ENCODE measurements at places on chromosomes 16 and 17.

GRCh38 chr17:1742371-1743087, at the start of gene SERPINF2:
SERPINF2 (plus strand) TSS chr17:1742871; CDS start chr17:1744996, 2,125 bp downstream.
- H3K27ac ChIP-seq: no peak within 1 kb of the TSS
- no peaks in the 10 kb centered on the region for H3K4me1 ChIP-seq
- peaks cover 2% of the 10 kb centered on the region for H3K36me3 ChIP-seq
- H3K4me3 ChIP-seq: no peak within 1 kb of the TSS

DNA sequence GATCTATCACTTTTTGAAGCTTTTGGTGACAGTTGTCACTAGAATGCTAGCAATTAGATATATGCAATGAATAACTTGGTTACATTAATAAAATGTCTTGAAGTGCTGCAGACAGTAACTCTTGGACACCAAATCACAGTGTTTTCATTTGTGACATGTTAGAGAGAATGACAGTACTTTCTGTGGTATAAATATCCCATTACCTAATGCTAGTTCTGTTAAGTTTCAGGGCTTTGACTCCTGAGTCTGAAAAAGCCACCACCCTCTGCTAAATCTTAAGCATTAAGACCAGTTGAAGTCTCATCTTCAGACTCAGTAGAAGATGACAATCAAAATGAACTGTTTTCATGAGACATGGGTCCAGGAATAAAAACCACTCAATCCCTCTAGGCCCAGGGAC, 10.6 kb upstream of the CPHXL2 start:
- peaks cover 3% of the 10 kb centered on the region for H3K36me3 ChIP-seq
- no peak overlapping the region for H3K27ac ChIP-seq
- no peak for DNase-seq
- H3K4me1 ChIP-seq: no peaks in the 10 kb centered on the region

DNA sequence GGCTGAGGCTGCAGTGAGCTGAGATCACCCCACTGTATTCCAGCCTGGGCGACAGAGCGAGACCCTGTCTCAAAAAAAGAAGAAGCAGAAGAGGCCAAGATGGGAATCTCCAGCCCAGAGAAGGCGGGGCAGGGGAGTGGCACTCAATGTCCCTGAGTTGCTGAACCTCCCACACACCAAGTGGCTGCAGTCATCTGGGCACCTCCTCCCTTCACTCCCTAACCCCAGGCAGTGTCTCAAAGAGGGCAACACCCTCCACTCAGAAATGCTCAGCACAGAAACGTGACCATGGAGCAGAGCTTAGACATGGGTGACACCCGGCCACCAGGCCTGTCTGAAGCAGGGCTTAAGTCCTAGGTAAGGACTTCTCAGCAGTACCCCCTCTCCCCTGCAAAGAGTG, 36.3 kb upstream of the BCAR1 start:
- peaks cover 34% of the 10 kb centered on the region for H3K27me3 ChIP-seq
- peaks cover 26% of the 10 kb centered on the region for H3K36me3 ChIP-seq
- no peak overlapping the region for H3K4me3 ChIP-seq
- DNase-seq: no peak

DNA sequence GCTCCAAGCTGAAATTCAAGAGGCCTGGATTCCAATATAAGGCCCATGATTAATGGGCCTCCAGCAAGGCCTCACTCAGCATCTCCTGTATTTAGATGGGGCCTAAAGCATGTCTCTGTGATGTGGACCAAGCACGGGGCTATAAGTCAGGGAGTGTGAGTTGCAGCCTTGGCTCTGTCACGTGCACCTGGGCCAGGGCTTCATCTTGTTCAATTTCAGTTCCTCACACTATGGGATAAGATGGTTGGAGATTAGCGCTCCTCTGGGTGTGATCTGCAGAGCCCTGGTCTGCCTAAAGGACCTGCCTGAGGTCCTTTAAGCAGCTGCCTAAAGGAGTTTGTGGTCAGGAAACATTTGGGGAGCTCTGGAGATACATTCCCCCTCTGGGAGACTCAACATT, 25.2 kb downstream of the KLHL36 start:
- H3K4me1 ChIP-seq: peaks cover 9% of the 10 kb centered on the region
- no peak overlapping the region for H3K27ac ChIP-seq
- peaks cover 12% of the 10 kb centered on the region for H3K27me3 ChIP-seq

DNA sequence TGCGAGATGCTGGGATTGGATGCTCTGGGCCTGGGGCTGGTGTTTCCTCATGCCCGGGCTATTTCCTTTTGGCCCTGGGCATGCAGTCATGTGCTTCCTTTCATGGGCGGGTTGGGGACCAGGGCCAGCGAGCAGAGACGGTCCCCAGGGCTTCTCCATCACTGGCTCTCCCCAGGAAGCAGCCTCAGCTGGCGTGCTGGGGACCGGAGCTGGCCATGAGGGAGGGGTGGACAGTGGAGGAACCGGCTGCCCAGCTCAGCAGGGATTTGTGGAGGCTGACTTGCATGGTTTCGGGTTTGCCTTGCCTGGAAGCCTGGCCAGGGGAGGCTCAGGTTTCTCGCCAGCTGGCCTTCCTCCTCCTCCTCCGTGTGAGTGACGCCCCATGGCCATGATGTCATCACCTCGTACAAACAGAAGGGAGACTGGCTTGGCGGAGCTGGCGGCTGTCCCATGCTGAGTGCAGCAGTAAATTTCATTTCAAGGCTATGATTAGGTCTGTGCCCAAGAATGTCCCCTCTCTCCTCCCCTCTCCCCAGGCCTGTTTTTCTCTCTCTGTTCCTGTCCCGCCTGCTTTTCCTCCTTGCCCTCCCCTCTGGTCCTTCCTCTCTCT, 8.9 kb upstream of the TIMP2 start:
- H3K4me1 ChIP-seq: peaks cover 29% of the 10 kb centered on the region
- peaks cover under 1% of the 10 kb centered on the region for H3K27me3 ChIP-seq
- peak overlapping the region; percentile 76 for H3K27ac ChIP-seq
- no peaks in the 10 kb centered on the region for H3K36me3 ChIP-seq

DNA sequence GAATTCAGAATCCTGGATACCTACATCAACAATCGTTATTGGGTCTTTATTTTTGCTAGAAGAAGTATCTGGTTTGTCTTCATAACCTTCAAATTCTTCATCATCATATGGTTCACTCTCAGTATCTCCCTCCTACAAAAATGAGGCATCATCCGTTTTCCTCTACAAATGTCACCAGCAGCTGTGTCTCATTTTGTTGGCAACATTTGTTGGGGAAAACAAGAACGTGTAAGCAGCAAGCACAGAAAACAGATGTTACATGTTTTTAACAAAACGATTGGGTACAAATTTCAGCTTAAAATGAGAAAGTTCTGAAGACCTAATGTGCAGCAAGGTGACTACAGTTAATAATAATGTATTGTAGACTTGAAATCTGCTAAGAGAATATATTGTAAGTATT, 8.7 kb downstream of the CCDC47 start:
- no peaks in the 10 kb centered on the region for H3K27me3 ChIP-seq
- DNase-seq: no peak
- peaks cover 63% of the 10 kb centered on the region for H3K36me3 ChIP-seq
- H3K27ac ChIP-seq: no peak overlapping the region
- no peak overlapping the region for H3K4me3 ChIP-seq

DNA sequence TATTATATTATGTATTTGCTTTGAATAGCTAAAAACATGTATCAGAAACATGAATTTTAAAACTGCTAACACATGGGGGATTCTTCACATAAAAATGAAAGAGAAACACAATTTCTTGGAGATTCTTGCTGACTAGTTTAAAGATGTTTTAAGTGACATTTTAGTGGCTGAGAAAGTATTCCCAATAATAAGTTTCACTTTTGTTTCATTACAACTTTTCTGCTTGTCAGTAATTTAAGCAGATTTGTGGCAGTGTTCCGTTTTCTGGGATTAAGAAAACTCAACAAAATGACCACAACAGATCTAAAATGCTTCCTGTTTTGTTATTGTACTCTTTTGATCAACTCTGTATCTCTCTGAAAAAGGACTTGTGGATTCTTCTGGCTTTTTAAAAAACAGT, 75.9 kb downstream of the NLK start:
- peak overlapping the region; percentile 52 for H3K4me3 ChIP-seq
- H3K36me3 ChIP-seq: peaks cover 3% of the 10 kb centered on the region
- peaks cover 20% of the 10 kb centered on the region for H3K4me1 ChIP-seq
- no peak for DNase-seq

DNA sequence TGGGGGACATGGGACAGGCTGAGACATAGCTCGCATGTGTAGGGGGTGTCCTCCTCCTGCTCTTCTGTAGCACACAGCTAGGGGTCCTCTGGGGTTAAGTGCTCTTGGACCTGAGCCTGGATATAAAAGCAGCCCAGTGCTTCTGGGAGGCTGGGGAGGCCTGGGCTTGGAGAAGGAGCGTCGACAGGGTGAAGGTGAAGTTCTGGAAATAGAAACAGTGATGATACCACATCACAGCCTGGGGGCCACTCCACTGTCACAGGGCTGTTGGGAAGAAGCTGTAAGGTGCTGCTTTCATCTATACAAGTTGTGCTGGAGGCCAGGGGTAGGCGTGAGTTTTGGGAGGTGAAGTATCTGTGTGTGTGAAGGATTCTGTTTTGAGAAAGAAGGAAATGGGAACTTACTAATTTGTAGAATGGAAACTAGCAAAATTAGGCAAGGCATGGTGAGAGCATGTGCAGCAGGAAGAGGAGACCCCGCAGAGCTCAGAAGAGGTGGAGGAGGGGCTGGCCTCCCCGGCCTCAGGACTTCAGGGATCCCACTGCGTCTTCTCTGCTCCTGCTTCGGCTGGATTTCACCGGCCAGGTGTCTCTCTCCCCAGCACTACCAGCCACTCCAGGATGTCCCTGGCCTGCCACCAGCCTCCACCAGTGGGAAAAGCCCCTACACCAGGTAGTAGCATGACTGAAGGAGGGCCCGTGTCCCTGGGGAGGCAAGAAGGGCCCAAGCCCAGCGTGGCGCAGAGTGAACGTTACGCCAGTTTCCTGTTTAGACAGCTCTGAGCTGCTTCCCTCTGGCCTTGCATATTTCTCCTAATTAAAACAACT, 19.4 kb downstream of the PLCG2 start:
- H3K4me1 ChIP-seq: peaks cover 39% of the 10 kb centered on the region
- H3K27me3 ChIP-seq: no peaks in the 10 kb centered on the region
- no peaks in the 10 kb centered on the region for H3K36me3 ChIP-seq
- H3K27ac ChIP-seq: peak overlapping the region; percentile 79

DNA sequence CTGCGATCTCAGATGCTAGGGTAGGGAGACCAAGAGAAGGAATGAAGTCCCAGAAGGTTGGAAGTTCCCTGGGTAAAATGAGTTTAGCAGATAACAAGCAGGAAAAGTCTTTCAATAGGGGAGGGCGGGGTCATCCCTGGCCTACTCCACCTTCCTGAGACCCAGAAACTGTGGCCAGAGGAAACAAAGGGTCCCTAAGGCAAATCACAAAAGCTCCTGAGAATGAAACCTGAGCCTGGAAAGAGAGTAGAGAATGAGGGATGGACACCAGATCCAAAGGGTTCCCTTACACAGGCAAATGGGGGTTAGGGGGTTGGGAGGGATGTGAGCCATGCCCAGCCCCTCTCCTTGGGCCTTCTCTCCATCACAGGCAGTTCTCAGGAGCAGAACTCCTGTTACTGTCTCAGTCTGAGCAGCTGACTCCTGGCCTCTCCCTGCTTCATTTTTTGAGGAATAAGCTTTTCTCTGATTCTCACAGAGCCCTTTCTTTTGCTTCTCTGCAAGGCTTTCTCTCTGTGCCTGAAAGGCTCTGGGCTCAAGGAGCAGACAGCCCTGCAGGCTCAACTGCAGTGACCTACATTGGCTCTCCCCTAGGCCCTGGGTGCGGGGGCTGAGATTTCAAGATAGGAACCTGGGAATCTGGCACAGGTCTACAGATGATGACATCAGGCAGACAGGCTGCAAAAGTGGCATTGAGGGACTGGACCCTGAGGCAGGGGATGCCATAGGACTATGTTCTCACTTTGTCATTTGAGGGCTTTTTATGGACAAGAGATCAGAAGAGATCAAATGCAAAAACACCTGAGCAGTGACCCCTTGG, 9.8 kb upstream of the NR1D1 start:
- peaks cover 85% of the 10 kb centered on the region for H3K4me1 ChIP-seq
- no peaks in the 10 kb centered on the region for H3K27me3 ChIP-seq
- H3K4me3 ChIP-seq: no peak overlapping the region
- H3K36me3 ChIP-seq: no peaks in the 10 kb centered on the region
- no peak for DNase-seq

DNA sequence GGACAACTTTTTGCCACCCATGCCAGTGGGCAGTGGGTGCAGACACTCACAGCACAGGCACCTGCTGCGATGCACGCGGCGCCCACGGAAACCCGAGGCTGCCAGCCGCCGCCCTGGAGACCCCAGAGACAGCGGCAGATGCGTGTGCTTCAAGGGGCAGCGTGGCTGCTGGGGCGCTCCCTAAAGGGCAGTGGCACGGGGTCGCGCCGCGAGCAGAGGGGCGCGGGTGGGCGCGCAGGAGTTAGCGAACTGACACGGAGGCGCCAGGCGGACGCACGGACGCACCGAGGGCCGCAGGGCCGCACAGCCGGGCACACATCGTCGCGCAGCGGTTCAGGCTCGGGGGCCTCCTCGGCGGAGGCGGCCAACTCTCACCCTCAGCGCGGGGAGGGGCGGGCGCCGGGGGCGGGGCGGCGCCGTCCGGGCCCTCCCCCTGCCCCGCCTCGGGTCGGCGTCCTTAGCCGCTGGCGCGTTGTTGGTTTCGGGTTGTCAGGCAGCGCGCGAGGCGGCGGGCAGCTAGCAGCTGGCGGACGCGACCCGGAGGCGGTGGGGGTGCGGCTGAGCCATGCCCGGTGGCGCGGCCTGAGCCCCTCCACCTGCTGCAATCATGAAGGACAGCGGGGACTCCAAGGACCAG, at the start of gene KIF19:
KIF19 (plus strand) TSS at position 484 of the 637 bp plus-strand sequence; CDS start at position 608, 124 bp downstream.
- peak within 1 kb of the TSS; percentile 38 for H3K4me3 ChIP-seq
- peaks cover 41% of the 10 kb centered on the region for H3K4me1 ChIP-seq

GRCh38 chr16:6966925-6967324, 365.7 kb upstream of the RBFOX1 start:
- no peak overlapping the region for H3K27ac ChIP-seq
- H3K36me3 ChIP-seq: no peaks in the 10 kb centered on the region
- H3K4me1 ChIP-seq: no peaks in the 10 kb centered on the region
- DNase-seq: no peak

- H3K4me3 ChIP-seq: no peak overlapping the region
- DNase-seq: no peak
- H3K4me1 ChIP-seq: peaks cover 23% of the 10 kb centered on the region
- peak overlapping the region; percentile 3 for H3K27ac ChIP-seq
- H3K27me3 ChIP-seq: no peaks in the 10 kb centered on the region
These were observed 100.1 kb downstream of the IRF8 start for GRCh38 chr16:85998868-85999729.

DNA sequence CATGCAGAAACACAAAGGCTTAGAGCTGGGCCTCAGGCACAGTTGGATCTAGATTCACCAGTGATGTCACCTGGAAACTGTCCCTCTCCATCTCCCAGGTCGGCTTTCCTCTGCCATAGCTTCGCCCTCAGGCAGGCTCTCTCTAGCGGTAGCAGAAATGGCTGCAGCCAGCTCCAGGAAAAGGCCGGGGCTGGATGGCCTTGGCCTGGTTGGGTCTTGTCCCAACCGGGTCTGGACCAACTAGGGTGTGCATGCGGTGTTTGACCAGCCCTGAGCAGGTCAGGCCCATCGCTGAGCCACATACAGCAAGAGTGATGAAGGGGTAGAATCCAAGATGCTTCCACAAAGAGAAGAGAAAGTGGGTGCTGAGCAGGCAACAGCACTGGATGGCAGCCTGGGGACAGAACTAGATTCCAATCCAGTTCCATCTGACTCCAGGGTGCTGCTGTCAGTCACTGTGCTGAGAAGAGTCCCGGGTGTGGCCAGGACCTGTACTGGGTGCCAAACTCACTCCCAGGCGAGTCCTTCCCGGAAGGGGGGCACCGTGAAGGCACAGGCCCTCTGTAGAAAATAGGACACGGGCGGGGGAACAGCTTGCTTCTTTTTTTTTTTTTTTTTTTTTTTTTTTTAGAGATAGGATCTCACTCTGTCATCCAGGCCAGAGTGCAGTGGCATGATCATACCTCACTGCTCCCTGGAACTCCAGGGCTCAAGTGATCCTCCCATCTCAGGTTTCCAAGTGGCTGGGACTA, 51.8 kb downstream of the SOCS3 start:
- no peak for DNase-seq
- H3K27me3 ChIP-seq: peaks cover 26% of the 10 kb centered on the region
- H3K4me1 ChIP-seq: peaks cover 8% of the 10 kb centered on the region

Measured in activated CD4-positive, alpha-beta memory T cell treated with anti-CD3 and anti-CD28 coated beads, Interleukin-2, amount 10 ng/mL, durations not matched to agents 7 days and 5 days (primary cell).